ENCODE measurements at places on chromosomes 13 and 19. TPM values are rescaled to one million over a fixed set of nuclear protein-coding genes. Genes with fewer than 3 reads are reported as not detected.

GRCh38 chr19:14366529-14366928 is 14.7 kb upstream of the ADGRE5 start:
- peak overlapping the region; percentile 12 for H3K4me3 ChIP-seq
- peak overlapping the region; percentile 89 for H3K27ac ChIP-seq
- H3K4me1 ChIP-seq = peaks cover 74% of the 10 kb centered on the region
- peak; percentile 93 for DNase-seq
- H3K36me3 ChIP-seq = peaks cover 1% of the 10 kb centered on the region
- no peaks in the 10 kb centered on the region for H3K27me3 ChIP-seq

DNA sequence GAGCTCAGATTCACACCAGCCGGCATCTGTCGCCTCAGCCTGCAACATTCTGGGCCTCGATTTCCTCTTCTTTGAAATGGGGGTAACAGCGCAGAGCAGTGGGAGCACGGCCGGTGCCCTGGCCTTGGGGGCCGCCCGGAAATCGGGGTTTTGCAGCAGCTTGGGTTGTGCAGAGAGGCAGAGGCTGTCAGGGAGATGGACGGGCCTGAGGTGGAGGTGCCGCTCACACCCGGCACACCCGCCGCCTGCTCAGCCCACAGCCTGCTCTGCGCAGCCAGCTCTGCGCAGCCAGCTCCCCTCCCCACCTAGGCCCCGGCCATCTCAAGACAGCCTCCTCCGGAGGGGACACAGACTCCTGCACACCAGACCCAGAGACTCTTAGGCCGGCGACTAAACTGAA is 10.6 kb downstream of the KLF2 start:
- H3K27me3 ChIP-seq = peaks cover 21% of the 10 kb centered on the region
- H3K4me3 ChIP-seq = no peak overlapping the region
- no peak for DNase-seq
- peaks cover 5% of the 10 kb centered on the region for H3K36me3 ChIP-seq
- H3K27ac ChIP-seq = no peak overlapping the region

DNA sequence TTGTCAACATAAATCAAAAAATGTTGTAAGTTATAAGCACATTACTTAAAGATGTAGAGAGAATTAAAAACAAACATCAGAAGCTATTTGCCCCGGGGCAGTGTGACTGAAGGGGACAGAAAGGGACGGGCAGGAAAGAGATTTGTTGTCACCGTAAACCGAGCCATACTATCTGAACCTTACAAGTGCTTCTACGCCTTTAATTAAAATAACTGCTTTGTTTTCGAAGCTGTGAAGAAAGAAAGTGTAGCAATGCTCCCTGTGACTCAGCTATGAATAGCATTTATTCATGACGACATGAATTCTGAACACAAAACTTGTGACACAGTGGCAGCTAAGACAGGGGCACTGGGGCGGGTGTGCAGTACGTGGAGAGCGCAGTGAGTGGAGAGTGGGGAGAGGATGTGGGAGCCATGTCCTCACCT is 30.0 kb downstream of the ZNF787 start:
- H3K4me1 ChIP-seq = no peaks in the 10 kb centered on the region
- H3K4me3 ChIP-seq = no peak overlapping the region
- H3K27me3 ChIP-seq = no peaks in the 10 kb centered on the region
- H3K27ac ChIP-seq = no peak overlapping the region
- peaks cover 45% of the 10 kb centered on the region for H3K36me3 ChIP-seq
- DNase-seq = no peak

- peak; percentile 70 for DNase-seq
- H3K36me3 ChIP-seq = no peaks in the 10 kb centered on the region
- H3K4me1 ChIP-seq = peaks cover 41% of the 10 kb centered on the region
- peak within 1 kb of the TSS; percentile 54 for H3K27ac ChIP-seq
Observed at GRCh38 chr19:16888629-16889365, at the start of gene F2RL3. TSS of gene F2RL3 (plus strand) at chr19:16888999. CDS start at chr19:16889190, 191 bp downstream.

DNA sequence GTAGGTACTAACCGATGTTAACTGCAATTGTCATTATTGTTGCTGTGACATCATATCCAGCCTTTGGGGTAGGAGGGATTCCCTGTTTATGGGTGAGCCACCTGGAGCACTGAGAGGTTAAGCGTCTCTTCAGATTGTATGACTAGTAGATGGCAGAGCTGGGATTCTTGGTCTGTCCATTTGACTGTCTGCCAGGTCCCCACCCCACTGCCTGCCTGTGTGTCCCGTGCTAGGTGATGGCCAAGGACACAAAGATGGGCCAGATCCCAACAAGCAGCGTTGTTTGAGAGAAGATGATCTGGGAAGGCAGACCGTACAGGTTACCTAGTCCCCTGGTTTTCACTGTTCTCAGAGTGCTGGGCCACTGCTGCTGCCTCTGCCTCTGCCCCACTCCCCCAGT is 16.6 kb downstream of the PPP2R1A start:
- H3K36me3 ChIP-seq = peaks cover 73% of the 10 kb centered on the region
- no peak for DNase-seq
- no peak overlapping the region for H3K4me3 ChIP-seq
- no peaks in the 10 kb centered on the region for H3K4me1 ChIP-seq

- H3K36me3 ChIP-seq = no peaks in the 10 kb centered on the region
- H3K27me3 ChIP-seq = peaks cover 17% of the 10 kb centered on the region
Observed at GRCh38 chr19:7214324-7215089, 79.7 kb downstream of the INSR start.

GRCh38 chr13:101157261-101157660 is 259.0 kb downstream of the NALCN start:
- H3K27ac ChIP-seq = no peak overlapping the region
- no peaks in the 10 kb centered on the region for H3K36me3 ChIP-seq
- no peak overlapping the region for H3K4me3 ChIP-seq
- H3K4me1 ChIP-seq = peaks cover 2% of the 10 kb centered on the region
- peaks cover 26% of the 10 kb centered on the region for H3K27me3 ChIP-seq

- peaks cover 35% of the 10 kb centered on the region for H3K36me3 ChIP-seq
- peaks cover 34% of the 10 kb centered on the region for H3K4me1 ChIP-seq
- no peak for DNase-seq
- H3K27ac ChIP-seq = no peak overlapping the region
- H3K4me3 ChIP-seq = no peak overlapping the region
- H3K27me3 ChIP-seq = no peaks in the 10 kb centered on the region
Observed at GRCh38 chr19:338421-338820, 6.2 kb downstream of the MIER2 start.

DNA sequence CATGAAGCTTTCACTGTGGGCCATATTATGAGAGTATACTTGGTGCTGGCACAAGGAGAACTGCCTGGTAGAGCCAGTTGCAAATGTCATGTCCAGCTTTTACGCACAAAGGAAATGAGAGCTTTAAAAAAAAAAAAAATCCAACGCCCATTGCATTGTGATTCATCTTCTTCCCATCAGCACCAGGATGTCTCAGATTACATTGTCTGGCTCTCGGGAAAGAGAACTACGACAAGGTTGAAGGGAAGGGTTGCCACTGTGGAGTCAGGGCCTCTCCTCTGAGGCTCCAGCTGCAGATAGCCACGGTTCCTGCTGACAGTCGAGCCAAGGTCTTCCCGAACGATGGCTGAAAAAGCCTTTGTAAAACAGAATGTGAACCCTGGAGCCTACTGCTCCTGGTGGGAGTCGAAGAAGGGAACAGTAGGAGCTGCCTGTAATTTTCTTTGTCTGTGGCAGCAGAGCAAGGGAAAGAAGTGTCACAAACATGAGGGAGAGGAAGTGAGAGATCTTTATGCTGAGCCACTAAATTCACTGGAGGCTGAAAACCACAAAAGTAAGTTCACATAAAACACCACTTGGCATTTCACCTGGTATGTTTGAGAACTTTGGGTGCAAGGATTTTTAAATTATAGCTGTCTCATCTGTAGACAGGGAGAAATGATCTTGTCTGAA is 704.7 kb downstream of the DIAPH3 start:
- no peak for DNase-seq
- no peaks in the 10 kb centered on the region for H3K4me1 ChIP-seq
- no peaks in the 10 kb centered on the region for H3K27me3 ChIP-seq
- H3K27ac ChIP-seq = no peak overlapping the region
- H3K4me3 ChIP-seq = no peak overlapping the region

DNA sequence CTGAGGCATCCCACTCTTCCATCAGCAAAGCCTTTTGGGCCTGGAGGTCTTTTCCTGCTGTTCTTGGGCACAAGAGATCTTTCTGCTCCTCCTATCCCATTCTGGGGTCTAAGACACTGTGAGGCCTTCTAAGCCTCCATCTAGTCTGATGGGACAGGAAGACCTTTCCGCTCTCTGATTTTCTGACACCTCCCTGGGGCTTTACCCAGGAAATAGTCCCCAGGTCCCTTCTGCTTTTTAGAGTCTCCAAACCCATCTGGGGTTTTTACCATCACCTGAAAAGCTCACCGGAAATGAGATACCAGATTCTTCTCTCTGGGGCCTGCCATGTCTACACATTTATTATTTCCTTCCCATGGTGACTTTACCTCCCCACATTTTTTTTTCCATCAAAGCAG is 21.1 kb downstream of the CLEC17A start:
- peaks cover 1% of the 10 kb centered on the region for H3K4me1 ChIP-seq
- H3K27ac ChIP-seq = no peak overlapping the region
- DNase-seq = no peak
- H3K27me3 ChIP-seq = no peaks in the 10 kb centered on the region

DNA sequence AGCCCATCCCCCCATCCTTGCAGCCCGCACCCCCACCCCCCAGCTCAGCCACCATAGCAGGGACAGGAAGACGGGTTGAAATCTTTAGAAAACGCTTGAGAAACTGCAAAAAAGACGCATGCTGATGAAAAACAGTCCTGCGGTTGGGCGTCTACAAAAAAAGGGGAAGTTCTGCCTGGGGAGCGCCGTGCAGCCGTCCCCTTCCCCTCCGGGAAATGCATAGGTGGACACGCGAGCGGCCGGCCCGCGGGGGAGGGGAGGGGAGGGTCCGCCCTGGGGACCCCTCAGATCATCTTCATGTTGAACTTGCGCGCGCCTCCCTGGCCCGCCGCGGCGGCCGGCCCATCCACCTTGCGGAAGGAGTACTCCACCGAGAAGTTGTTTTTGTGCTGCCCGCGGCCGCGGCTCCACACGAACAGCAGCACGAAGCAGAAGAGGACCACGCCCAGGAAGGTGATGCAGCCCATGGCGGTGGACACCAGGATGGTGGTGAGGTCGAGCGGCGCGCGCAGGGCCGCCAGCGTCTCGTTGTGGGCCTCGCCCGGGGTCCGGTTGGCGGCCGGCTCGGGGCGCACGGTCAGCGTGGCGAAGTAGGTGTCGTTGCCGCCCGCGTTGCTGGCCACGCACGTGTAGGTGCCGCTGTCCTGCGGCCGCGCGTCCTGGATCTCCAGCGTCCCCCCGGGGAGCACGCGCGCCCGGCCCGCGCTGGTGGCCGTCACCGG is 7.9 kb upstream of the PEAK3 start:
- peak overlapping the region; percentile 78 for H3K4me3 ChIP-seq
- DNase-seq = peak; percentile 85
- H3K27ac ChIP-seq = peak overlapping the region; percentile 91
- peaks cover 25% of the 10 kb centered on the region for H3K4me1 ChIP-seq

- H3K36me3 ChIP-seq = no peaks in the 10 kb centered on the region
- no peaks in the 10 kb centered on the region for H3K27me3 ChIP-seq
- no peak overlapping the region for H3K27ac ChIP-seq
- no peaks in the 10 kb centered on the region for H3K4me1 ChIP-seq
- no peak for DNase-seq
Observed at GRCh38 chr19:28303502-28303901, 909.4 kb downstream of the UQCRFS1 start.

DNA sequence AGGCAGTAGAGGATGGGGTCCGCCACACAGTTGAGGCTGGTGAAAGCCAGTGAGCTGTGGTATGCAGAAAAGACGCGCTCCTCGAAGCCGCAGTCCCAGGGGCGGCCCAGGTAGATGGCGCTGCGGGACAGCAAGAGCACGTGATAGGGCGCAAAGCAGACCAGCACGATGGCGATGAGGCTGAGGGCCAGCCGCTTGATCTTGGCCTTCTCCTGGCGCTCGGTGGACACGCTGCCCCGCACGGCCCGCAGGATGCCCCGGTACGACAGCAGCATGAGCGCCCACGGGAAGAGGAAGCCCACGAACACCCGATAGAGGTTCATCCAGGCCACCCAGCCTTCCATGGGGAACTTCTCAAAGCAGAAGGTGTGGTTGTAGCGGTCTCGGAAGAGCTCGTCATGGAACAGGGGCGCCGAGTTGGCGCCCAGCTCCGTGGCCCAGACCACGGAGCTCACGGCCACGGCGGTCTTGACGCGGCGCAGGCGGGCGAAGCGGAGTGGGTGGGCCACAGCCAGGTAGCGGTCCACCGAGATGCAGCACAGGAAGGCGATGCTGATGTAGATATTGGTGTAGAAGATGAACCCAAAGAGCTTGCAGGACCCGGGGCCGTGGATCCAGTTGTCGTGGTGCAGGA is 6.5 kb upstream of the OPA3 start:
- H3K4me1 ChIP-seq = peaks cover 13% of the 10 kb centered on the region
- H3K27me3 ChIP-seq = peaks cover 40% of the 10 kb centered on the region
- H3K4me3 ChIP-seq = no peak overlapping the region
- no peaks in the 10 kb centered on the region for H3K36me3 ChIP-seq
- DNase-seq = peak; percentile 61

GRCh38 chr13:40113643-40114304 is 458.3 kb downstream of the COG6 start:
- H3K27ac ChIP-seq = no peak overlapping the region
- peaks cover 6% of the 10 kb centered on the region for H3K36me3 ChIP-seq
- DNase-seq = no peak

- no peak overlapping the region for H3K4me3 ChIP-seq
- H3K27me3 ChIP-seq = no peaks in the 10 kb centered on the region
- H3K27ac ChIP-seq = no peak overlapping the region
- peaks cover 22% of the 10 kb centered on the region for H3K36me3 ChIP-seq
- DNase-seq = no peak
Observed at GRCh38 chr19:6260376-6260775, 19.4 kb downstream of the MLLT1 start.

- peaks cover 28% of the 10 kb centered on the region for H3K36me3 ChIP-seq
- no peak overlapping the region for H3K4me3 ChIP-seq
- peaks cover 8% of the 10 kb centered on the region for H3K4me1 ChIP-seq
Observed at GRCh38 chr13:113644800-113645199, 13.2 kb downstream of the ATP4B start.

GRCh38 chr19:13978351-13979243 is 26.3 kb downstream of the DCAF15 start:
- H3K27ac ChIP-seq = no peak overlapping the region
- peak; percentile 50 for DNase-seq
- H3K36me3 ChIP-seq = peaks cover 2% of the 10 kb centered on the region
- H3K4me3 ChIP-seq = no peak overlapping the region
- H3K27me3 ChIP-seq = no peaks in the 10 kb centered on the region

GRCh38 chr19:4049432-4049831 is 17.3 kb downstream of the ZBTB7A start:
- no peaks in the 10 kb centered on the region for H3K27me3 ChIP-seq
- no peak for DNase-seq
- H3K36me3 ChIP-seq = peaks cover 39% of the 10 kb centered on the region
- H3K4me3 ChIP-seq = no peak overlapping the region
- H3K27ac ChIP-seq = peak overlapping the region; percentile 3
- H3K4me1 ChIP-seq = peaks cover 34% of the 10 kb centered on the region

GRCh38 chr13:33270895-33271538 is 14.5 kb downstream of the STARD13 start:
- no peak overlapping the region for H3K27ac ChIP-seq
- no peak for DNase-seq
- H3K27me3 ChIP-seq = peaks cover 14% of the 10 kb centered on the region

The MOB3A gene
- 200 TPM for total RNA-seq

The FLT3LG gene
- 151 TPM for total RNA-seq

The DCT gene
- total RNA-seq = 0.06 TPM

The C1QTNF9B gene
- total RNA-seq = not detected

The RNF225 gene
- total RNA-seq = 0.61 TPM

The FFAR3 gene
- total RNA-seq = not detected

All from activated CD8-positive, alpha-beta memory T cell treated with anti-CD3 and anti-CD28 coated beads, Interleukin-2, amount 10 ng/mL, durations not matched to agents 7 days and 5 days (primary cell).